ENCODE measurements at places on chromosomes 4 and X.

GRCh38 chr4:159060161-159060560, 42.7 kb upstream of the RAPGEF2 start:
- no peak for DNase-seq
- no peaks in the 10 kb centered on the region for H3K27me3 ChIP-seq
- H3K4me3 ChIP-seq, result no peak overlapping the region
- H3K4me1 ChIP-seq, result no peaks in the 10 kb centered on the region
- H3K27ac ChIP-seq, result no peak overlapping the region

GRCh38 chr4:145487631-145488030, 6.0 kb downstream of the SMAD1 start:
- no peaks in the 10 kb centered on the region for H3K36me3 ChIP-seq
- no peaks in the 10 kb centered on the region for H3K27me3 ChIP-seq
- no peak overlapping the region for H3K4me3 ChIP-seq
- peaks cover 4% of the 10 kb centered on the region for H3K4me1 ChIP-seq

DNA sequence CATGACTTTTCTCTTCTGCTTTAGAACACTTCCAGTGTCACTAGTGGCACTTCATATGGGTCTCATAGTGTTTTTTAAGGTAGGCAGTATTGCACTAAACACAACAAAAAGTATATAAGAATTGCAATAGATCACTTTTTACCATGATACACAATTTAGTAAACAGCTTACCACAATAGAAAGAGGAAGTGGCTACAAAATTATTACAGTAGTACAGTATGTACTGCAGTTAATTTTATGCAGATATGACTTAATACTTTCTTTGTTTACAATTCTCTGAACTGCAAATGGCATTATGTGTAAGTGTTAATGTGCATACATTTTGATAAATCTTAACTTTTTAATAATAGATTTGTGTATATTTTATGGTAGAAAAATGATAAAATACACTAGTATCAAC, 157.3 kb downstream of the RRAGB start:
- no peak for DNase-seq
- H3K4me3 ChIP-seq, result no peak overlapping the region
- no peaks in the 10 kb centered on the region for H3K4me1 ChIP-seq
- peaks cover 8% of the 10 kb centered on the region for H3K27me3 ChIP-seq
- no peaks in the 10 kb centered on the region for H3K36me3 ChIP-seq
- no peak overlapping the region for H3K27ac ChIP-seq

DNA sequence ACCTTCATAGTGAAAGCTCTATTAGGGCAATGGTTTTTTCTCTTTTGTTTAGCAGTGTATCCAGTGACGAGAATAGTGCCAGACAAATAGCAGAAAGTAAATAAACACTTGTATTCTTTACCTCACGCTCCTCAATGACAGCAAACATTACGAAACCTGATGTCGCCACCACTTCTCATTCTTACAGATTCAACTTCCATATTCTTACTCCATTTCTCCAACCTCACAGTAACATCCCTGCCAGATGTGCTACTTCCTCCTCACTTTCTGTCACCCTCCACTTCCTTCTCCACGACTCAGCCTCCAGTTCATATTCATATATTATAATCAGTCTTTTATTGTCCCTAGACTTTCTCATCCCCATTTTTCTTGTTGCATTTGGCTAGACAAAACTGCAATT, 1956.2 kb upstream of the AGA start:
- no peaks in the 10 kb centered on the region for H3K27me3 ChIP-seq
- no peak overlapping the region for H3K27ac ChIP-seq
- no peak for DNase-seq
- no peaks in the 10 kb centered on the region for H3K36me3 ChIP-seq

DNA sequence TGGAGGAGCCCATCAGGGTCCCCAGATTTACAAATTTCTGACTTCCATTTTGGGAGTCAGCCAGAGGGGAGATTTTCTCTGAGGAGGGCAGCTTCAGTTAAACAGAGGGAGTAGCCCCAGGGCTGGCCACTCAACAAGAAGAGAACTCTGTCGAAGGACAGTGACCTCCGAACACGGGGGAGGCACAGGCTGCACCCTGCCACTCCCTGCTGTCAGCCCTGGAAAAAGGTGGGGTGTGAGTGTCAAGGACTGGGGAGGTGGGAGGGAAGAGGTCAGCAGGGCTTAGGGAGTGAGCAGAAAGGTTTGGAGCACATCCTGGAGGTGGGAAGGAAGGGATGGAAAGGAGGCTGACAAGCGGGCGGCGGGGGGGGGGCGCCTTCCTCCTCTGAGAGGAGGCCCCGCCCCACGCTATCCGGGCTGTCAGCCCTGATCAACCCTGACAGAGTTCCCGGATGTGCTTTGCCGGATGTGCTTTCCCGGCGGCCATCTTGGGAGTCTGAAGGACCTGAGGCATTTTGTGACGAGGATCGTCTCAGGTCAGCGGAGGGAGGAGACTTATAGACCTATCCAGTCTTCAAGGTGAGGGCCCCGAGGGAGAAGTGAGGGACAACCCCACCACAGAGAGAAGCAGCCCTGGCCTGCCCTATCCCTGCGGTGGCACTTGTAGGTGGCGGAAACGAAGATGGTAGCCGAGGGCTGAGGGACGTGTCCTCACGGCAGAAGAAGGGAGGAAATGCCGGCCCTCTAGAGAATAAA, at the start of gene MAGEC1:
Gene MAGEC1 (plus strand): TSS at position 495 of the 756 bp plus-strand sequence. CDS start 1,179 bp downstream, outside the sequence.
- DNase-seq, result no peak
- no peaks in the 10 kb centered on the region for H3K36me3 ChIP-seq
- H3K4me1 ChIP-seq, result no peaks in the 10 kb centered on the region
- no peaks in the 10 kb centered on the region for H3K27me3 ChIP-seq
- H3K4me3 ChIP-seq, result no peak within 1 kb of the TSS
- no peak within 1 kb of the TSS for H3K27ac ChIP-seq

DNA sequence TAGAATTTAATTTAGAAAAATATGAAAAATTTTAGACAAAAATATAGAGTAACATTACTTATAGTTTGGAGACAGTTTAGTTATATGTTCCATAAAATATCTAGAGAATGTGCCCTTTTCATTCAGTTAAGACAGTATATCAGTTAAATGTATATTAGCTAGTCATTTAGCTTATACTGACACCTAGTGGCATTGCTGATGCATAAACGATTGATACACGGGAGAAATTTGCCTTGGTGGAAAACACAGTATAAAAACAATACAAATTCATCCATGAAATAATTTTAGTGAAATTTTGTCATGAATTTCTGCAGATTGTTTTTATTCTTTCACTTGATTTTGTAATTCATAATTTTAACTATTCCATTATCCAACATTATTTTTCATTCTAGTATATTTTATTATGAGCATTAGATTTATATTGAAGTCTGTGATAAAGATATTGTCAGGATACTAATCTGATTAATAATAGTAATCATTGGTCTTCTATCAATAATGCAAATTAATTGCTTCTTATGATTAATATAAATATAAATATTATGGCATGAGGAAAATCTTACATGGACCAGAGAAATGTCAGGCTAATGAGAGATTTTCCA, 219.0 kb downstream of the TLL1 start:
- no peaks in the 10 kb centered on the region for H3K27me3 ChIP-seq
- no peak overlapping the region for H3K4me3 ChIP-seq
- no peak overlapping the region for H3K27ac ChIP-seq
- DNase-seq, result no peak
- no peaks in the 10 kb centered on the region for H3K36me3 ChIP-seq
- H3K4me1 ChIP-seq, result no peaks in the 10 kb centered on the region

DNA sequence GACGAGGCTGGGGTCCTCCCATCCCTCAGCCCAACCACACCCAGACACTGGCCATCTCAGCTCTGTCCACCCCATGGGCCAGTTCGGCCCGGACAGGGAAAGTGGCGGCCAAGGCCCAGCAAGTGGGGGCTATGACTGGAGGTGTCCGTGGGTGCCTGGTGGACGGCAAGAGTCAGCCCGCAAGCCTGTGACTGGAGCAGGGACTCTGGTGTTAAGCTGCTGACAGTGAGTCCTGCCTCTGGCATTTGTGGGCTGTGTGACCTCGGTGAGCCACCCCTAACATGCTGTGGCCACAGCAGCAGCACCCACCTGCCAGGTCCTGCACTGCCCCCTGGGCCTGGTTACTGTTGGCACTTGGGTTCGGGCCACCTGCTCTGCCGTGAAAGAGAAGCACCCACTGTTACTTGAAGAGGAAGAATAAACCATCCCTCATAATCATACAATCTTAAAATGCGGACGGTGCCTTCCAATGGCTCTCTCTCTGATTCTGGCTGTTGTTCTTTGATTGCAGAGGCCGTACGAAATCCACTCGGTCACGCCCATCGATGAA, 252.0 kb downstream of the EVC2 start:
- H3K4me3 ChIP-seq, result no peak overlapping the region
- no peaks in the 10 kb centered on the region for H3K36me3 ChIP-seq
- no peak for DNase-seq
- H3K4me1 ChIP-seq, result no peaks in the 10 kb centered on the region

GRCh38 chrX:148500423-148501385, at the start of gene AFF2:
TSS of gene AFF2 (plus strand) at chrX:148500617. CDS start at chrX:148501098, 481 bp downstream.
- H3K4me3 ChIP-seq, result peak within 1 kb of the TSS; percentile 49
- no peaks in the 10 kb centered on the region for H3K36me3 ChIP-seq
- H3K27ac ChIP-seq, result no peak within 1 kb of the TSS
- peak; percentile 9 for DNase-seq
- peaks cover 5% of the 10 kb centered on the region for H3K27me3 ChIP-seq

DNA sequence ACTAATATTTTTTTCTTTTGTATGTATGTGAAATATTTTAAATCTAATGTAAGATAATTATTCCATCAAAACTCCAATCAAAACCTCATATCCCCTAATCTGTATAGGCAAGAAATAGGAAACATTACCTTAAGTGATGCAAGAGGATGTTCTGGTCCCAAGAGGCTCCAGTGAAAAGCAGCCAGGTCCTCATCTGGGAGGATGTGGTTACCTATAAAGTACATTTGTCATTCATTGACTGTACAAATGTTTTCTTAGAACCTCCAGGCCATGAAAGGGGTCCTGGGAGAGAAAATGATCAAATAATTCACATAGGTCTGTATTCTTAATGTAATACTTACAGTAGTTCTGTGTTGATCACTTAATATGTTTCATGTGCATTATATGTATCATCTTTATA, 25.5 kb downstream of the FAM120C start:
- no peaks in the 10 kb centered on the region for H3K27me3 ChIP-seq
- H3K4me1 ChIP-seq, result no peaks in the 10 kb centered on the region
- no peak for DNase-seq

- DNase-seq, result no peak
- no peaks in the 10 kb centered on the region for H3K4me1 ChIP-seq
- H3K27ac ChIP-seq, result no peak overlapping the region
Observed at GRCh38 chrX:108947205-108947604, 210.8 kb upstream of the IRS4 start.

DNA sequence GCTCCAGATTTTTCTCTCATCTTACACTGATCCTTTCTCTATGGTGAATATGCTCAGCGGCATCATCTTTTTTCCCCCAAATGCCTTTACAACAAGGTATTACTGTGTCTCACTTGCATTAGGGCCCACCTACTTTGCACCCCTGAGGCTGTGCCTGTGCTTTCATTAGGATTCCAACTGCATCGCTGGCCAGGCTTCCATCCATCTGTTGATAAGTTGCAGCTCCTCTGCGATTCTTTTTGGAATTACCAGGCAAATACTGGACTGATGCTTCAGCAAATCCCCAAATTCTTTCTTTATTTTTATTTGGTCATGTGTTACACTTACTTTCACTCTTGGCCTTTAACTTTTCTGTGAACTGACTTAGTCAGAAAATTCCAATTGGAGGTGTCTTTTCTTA, 77.3 kb downstream of the AFF2 start:
- no peaks in the 10 kb centered on the region for H3K4me1 ChIP-seq
- H3K27ac ChIP-seq, result no peak overlapping the region
- no peaks in the 10 kb centered on the region for H3K36me3 ChIP-seq
- no peak for DNase-seq

DNA sequence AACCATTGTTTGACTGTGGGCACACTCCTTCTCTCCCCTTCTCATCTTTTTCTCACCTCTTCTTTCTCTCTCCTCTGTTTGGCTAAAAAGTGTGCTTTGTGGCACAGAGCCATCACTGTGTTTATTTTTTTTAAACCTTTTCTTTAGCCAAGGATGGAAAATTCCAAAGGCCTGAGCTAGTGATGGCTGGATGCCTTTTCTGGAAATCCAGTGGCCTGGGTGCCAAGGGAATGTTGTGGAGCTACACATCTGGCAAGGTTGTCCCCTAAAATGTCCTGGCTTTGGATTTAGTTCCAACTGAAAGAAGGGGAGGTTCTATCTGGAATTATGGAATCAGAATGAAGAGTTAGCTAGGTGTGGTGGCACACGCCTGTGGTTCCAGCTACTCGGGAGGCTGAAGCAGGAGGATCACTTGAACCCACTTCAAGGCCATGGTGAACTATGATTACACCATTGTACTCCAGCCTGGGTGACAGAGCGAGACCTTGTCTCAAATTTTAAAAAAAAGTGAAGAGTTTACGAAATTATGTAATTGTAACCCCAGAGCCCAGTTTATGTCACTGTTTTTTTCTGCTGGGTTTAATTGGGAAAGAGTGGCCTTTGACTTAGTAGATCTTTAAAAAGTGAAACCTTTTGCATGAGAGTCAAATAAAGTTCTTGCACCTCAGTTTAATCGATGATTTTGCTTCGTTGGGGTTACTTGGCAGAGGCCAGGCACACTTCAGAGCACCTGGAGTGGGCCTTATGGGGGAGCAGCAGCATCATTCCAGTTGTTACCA, 17.7 kb downstream of the DOCK11 start:
- peaks cover 9% of the 10 kb centered on the region for H3K36me3 ChIP-seq
- H3K4me1 ChIP-seq, result peaks cover 4% of the 10 kb centered on the region
- no peak for DNase-seq
- no peaks in the 10 kb centered on the region for H3K27me3 ChIP-seq
- no peak overlapping the region for H3K4me3 ChIP-seq
- H3K27ac ChIP-seq, result no peak overlapping the region

Data from effector memory CD4-positive, alpha-beta T cell (primary cell).